ENCODE measurements at places on chromosomes 6 and 20.
A peak's percentile ranks its signal among the peaks of the same experiment; 100 is the strongest.

GRCh38 chr6:32332433-32332832 lies 39.3 kb downstream of the TSBP1 start:
- DNase-seq, result no peak

GRCh38 chr6:38161754-38162492 lies 342.4 kb downstream of the ZFAND3 start:
- DNase-seq, result no peak

DNA sequence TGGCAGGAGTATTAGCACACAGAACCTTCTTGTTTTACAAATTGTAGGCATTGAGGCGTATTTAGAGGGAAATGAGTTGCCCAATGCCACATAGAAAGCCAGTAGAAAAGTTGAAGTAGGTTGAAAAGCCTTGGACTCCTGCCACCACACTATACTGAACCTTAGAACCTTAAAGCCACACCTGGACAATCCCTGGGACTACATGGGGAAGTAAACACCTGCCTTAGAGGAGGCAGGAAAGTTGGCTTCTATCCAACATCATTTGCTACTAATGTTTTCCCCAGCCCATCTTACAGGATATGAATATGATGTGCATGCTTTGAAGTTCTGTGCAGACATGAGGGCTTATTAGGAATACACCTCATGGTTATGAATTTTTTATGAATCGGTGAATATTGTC lies 5.3 kb upstream of the EPPIN start:
- DNase-seq, result no peak

- DNase-seq, result no peak
These were observed 163.6 kb downstream of the EYA2 start for GRCh38 chr20:47058236-47058635.

GRCh38 chr6:138287144-138287955 lies 69.1 kb upstream of the PBOV1 start:
- DNase-seq, result peak; percentile 50

DNA sequence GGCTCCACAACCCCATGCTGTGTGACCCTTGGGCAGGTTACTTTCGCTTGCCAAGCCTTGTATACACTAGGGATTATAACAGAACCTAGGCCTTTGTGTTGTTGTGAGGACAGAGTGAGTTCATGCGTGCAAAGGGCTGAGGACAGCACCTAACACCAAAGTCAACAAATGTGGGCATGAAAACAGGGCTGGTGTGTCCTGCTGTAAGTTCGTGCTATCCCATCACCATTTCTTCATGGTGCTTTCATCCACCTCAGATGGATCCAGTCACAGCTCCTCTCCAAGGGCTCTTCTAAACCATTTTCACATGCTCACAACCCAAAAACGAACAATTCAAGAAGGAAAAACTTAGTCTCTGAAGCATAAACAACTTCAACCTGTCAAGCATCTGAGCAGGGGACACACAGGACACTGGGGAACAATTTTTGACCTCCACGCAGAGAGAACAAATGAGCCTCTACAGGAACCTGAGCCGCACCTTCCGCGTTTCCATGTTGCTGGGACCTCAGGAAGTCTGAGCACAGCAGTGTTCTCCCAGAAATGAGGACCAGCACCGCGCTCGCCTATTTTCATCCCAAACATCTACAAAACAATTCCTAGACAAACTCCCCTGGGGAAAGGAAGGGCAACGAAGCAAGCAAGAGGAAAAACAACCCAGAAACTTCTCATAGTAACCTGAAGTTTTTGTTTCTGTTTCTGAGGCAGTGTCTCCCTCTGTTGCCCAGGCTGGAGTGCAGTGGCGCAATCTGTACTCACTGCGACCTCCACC lies 3.1 kb downstream of the LRP11 start:
- no peak for DNase-seq

DNA sequence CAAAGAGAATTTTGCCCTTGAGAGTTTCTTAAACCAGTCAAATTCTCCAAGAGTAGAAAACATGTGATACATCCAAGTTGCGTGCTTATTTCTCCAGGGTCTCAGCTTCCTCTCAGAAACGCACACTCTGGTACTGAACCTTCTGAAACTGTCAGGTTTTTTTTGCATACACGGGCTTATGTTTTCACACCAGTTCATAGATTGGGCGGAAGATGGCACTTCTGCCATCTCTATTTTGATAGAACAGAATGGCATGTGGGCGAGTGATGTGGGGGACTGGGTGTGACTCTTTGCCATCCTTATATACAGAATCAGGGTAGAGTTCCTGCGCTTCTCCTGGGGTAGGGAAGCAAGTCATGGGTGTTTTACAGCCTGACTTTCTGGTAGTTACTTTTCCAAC lies 56.4 kb downstream of the ADTRP start:
- DNase-seq, result no peak

- DNase-seq, result peak; percentile 46
These were observed 785 bp upstream of the THBD start for GRCh38 chr20:23050076-23050838.

DNA sequence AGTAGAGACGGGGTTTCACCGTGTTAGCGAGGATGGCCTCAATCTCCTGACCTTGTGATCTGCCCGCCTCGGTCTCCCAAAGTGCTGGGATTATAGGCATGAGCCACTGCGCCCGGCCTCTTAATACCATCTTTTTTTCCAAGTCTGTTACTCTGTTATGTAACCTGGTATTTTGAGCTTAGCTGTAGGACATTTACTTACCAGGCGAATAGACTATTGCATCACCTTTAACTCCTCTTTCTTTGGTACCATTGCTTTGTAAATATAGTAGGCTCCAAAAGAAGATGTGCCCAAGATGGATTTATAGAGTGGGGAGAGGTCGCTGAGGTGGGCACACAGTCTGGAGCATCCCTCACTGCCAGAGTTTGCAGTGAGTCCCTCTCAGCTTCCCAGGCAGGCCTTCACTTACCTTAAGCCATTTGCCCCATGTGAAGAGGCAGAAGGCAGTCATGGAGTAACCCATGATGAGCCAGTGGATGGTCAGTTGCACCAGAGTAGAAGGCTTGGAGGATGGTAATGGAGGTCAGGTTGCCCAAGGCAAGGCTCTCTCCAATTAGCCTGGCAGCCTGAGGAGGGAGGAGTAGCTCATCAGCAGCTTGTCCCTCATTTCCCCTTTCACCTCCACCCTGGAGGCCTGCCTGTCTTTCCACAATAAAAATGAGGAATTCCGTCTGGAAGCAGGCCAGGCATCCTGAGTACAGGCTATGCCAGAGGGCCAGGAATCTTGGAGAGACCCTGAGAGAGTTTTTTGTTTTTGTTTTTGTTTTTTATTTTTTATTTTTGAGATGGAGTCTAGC lies 9.7 kb downstream of the TIAM2 start:
- DNase-seq, result no peak

- DNase-seq, result no peak
These were observed 69.0 kb upstream of the CD93 start for GRCh38 chr20:23155141-23155590.

DNA sequence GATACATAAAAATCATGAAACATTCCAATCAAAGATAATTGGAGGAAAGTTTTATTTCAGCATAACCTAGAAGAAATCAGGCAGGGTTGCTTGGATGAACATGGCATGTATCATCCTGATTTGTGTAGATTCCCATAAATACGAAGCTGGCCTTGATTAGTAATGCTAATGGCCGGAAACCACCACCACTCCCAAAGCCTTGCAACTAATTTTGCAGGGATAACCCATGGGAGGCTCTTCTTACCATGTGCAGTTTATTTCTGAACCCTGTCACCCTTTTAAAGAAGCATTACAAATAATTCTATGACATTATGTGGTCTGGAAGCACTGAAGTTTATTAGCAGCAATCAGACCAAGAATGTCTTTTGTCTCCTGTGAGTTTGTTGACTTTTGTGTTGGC lies 80.8 kb downstream of the AIG1 start:
- no peak for DNase-seq

DNA sequence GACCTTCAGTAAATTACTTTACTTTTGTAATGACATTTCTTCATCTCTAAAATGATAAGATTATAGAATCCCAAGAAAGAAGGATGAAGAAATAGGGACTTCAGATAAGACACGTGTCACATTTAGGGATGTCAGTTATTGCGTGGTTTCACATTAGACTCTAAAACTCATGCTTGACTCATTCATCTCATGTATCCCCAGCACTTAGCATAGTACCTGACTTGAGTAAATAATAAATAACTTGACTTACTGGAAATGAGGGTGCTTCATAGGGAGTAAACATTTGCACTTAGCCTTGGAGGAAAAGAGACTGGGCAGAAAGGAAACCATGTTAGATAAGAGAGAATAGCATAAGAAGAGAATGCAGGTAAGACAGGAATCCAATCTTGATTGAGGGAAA lies 37.2 kb downstream of the VTA1 start:
- no peak for DNase-seq

DNA sequence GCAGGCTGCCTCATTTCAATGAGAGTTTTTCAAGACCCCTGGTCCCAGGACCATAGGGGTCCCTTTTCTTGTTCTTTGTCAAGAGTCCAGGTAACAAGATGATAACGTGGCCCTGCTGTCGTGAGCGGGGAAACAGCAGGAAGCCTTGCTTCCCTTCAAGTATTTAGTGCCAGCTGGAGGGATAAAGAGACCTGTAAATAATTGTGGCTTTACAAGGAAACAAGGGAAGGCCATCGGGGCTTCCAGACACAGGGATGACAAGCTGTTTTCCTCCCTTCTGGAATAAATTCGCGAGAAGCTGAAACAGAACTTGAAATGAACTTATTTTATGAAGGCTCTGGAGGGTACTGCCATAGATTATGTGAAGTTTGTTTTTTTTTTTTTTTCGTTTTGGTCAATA lies 163.2 kb downstream of the SYNDIG1 start:
- DNase-seq, result no peak

DNA sequence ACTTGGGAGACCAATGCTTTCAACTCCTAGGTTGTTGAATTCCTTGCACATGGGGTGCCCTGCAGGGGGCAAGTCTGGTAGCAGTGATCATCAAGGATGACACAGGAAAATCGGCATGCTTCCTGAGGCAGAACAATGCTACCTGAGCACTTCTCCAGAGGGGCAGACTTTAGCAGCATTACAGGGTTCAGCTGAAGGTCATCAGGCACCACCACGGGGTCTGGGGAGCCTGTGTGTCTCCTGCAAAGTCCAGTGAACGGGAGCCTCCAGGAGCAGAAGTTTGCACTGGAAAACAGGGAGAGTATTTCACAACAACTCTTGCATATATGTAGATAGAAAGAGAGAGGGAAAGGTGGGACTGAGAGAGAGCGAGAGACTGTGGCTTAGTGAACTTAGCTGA lies 10.2 kb downstream of the VSX1 start:
- DNase-seq, result no peak

GRCh38 chr6:35687658-35688604 lies 784 bp downstream of the FKBP5 start:
- DNase-seq, result peak; percentile 52

DNA sequence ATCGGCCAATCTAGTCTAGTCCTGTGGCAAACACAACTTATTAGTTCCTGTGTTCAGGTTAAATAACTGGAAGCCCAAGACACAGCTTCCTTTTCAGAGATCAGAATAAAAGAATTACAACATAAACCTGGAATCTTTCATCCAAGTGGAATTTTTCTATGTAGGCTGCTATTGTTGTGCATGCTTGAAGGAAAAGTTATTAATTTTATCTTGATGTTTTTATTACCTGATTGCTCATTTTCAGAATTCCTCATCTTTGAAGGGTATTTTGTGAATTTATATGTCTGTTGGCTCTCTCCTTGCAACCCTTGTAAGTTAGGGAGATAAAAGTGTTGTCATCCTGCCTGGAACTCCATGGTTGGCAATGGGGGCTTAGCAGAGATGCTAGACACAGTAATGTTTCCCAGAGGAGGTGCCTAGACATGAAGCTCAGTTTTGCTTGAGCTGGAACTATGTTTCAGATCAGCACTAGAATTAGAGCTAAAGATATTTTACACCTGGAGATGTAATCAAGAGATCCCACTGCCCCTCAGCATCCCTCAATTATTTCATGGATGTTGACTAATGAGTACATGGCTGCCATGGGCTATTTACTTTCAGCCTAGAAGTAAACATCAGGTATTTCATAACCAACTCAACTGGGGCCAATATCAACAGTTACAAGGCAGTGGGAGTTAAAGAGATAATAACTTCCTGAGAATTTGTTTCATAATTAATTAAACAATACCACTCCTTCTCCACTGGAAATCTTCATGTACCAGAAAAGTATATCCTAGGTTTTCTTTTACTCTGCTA lies 367.0 kb upstream of the MARCKS start:
- no peak for DNase-seq

DNA sequence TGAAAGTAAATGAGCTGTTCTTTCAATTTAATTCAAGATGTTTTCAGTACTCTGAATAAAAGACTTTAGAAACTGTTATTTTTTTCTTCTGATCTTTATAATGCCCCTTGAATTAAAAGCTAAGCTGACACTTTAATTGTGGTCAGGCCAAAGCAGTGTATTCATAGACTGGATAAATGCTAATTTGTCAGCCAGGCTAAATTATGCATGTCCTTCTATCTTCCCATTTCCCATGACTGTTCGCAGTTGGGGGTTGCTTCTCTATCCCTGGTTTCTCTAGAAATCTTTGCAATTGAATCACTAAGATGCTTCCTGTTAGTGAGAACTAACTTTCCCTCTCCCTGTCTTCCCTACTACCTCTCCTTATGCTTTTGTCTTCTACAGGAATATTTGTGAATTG lies 396.2 kb downstream of the RFPL4B start:
- DNase-seq, result no peak

GRCh38 chr6:142376800-142377496 lies 75.1 kb downstream of the ADGRG6 start:
- peak; percentile 87 for DNase-seq

- no peak for DNase-seq
These were observed 102.1 kb upstream of the STMND1 start for GRCh38 chr6:16999491-17000436.

DNA sequence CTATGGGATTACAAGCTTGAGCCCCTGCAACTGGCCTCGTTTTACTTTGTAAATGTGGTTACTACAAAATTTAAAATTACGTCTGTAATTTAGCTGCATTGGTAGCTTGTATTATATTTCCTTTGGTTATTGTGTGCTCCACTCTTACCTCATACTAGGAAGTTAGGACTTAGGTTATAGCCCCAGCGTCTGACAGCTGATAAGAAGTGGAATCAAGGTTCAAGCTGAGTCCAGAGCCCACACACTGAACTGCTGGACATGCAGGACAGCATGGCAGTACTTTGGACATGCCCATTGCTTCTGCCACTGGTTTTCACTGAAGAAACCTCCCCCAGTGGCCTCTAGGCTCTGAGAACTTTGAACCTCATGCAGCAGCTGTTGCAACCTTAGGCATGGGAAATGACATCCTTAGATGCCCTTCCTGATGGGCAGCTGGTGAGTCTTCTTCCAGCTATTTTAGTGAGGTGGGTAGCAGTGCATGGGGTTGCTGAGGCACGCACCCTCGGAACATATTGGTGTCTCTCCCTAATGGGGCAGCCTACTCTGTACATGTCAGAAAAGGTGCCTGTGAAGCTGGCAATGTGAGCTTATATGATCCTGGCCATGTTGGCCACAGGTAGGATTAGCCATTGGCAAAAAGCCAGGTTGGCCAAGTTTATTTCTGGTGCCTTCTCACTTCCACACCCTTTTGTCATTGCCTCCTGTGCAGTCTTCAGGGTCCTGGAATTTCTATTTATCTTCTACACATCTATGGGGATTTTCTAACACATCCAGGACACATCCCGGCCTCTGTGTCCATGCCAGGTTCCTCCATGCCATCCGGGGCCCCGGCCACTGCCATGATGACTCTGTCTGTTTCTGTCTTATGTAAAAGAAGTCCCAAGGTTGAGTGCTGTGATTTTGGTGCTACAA lies 85.3 kb downstream of the CDS2 start:
- no peak for DNase-seq

All from ACHN (cell line).